ENCODE measurements at places on chromosomes 12 and 14. TPM values are rescaled to one million over a fixed set of nuclear protein-coding genes. Genes with fewer than 3 reads are reported as not detected.

SLC17A8 gene
- not detected for total RNA-seq

GRCh38 chr12:31471051-31471450, 119.9 kb downstream of the DENND5B start:
- no peak for DNase-seq

- no peak for DNase-seq
These were observed 18.9 kb upstream of the POC1B start for GRCh38 chr12:89544681-89545184.

GRCh38 chr12:58995666-58996363, 75.5 kb upstream of the LRIG3 start:
- DNase-seq, result no peak

SIX4 gene
- 12.0 TPM for total RNA-seq

DNA sequence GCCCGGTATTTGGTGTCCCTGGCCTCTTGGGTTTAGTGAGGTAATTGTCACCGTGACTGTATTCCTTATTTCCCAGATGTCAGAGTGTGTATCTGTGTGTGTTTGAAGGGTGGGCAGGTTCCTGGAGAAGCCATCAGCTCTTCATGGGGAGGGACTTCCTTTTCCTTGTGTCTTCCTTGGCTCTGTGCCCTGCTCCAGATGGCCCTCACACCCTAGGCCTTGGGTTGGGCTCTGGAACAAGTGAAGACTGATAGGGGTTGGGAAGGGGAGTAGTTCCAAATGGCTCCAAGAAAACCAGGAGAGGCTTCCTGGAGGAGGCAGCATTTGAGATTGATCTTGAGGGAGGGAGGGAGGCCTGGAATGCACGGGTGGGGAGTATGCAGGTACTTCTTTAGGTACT, 43.8 kb upstream of the PRIMA1 start:
- DNase-seq, result no peak

MYH7 gene
- not detected for total RNA-seq

PKP2 gene
- 84.4 TPM for total RNA-seq

- DNase-seq, result no peak
These were observed 33.0 kb downstream of the RDH12 start for GRCh38 chr14:67734675-67735074.

DNA sequence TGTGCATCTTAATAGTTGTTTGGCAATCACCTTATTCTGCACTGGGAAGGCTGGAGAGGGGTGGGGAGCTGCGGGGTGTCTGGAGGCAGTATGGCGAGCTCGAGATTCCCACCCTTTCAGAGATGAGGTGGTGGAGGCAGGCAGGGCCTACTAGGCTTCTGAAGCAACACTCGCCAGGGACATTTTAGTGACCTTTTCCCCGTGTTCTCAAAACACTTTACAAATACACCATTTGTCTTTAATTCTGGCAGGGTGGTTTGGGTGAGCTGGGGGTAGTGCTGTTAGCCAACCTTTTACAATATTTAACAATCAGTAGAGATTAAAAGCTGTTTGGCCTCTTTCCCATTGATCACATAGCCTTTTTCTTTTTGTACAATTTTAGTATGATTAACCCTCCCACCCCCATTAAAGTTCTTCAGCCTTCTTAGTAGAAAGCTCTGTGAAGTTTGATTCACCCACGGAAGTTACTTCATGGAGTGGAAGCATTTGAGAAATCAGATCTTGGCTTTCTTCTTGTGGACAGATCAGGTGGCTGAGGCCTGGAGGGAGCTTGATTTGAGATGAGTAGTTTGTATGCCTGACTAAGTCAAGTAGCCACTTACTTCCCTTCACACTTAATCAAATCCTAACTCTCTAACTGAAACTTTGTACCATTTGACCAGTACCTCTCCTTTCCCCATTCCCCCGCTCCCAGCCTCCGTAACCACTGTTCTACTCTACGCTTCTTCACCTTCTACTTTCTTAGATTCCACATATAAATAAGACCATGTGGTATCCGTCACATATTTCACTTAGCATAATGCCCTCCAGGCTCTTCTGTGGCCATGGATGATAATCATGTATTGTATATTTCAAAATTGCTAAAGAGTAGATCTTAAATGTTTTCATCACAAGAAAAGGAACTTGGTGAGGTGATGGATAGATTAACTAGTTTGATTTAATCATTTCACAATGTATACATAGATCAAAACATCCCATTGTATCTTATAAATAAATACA, 41.0 kb downstream of the TRAF3 start:
- no peak for DNase-seq

DNA sequence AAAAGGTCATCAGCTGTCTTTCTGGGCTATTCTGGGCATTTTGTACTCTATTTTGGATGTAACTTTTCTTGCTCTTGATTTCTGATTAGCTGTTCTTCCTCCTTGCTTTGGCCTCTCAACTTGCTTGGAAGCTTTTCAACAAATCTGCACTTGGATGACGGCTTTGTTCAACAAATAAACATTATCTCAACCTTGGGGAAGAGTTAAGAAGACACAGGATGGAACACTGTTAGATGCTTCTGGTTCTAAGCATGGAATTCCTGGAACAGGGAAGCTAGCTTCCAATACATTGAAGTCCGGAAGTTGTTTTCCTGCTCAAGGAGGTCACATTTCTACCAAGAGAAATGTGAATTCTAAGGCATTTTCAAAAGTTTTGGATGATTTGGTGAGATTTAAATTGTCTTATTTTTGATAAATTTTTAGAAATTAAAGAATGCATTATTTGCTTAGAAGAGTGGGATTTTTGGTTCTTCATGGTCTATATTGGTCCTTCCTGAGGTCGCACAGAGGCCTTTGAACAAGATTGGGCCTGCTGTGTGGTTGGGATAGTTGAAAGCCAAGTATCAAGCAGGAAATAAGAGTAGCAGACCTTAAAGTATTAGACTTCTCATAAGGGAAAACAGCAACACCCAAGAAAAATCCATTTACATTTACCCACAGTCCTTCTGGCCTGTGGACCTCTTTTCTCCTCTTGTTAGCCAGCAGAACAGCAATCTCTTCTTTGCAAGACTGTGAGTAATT, 59.2 kb downstream of the PPFIBP1 start:
- DNase-seq, result peak; percentile 51

- DNase-seq, result no peak
These were observed 154.4 kb upstream of the DIO3 start for GRCh38 chr14:101406921-101407320.

SCFD1 gene
- total RNA-seq, result 71.6 TPM

DNA sequence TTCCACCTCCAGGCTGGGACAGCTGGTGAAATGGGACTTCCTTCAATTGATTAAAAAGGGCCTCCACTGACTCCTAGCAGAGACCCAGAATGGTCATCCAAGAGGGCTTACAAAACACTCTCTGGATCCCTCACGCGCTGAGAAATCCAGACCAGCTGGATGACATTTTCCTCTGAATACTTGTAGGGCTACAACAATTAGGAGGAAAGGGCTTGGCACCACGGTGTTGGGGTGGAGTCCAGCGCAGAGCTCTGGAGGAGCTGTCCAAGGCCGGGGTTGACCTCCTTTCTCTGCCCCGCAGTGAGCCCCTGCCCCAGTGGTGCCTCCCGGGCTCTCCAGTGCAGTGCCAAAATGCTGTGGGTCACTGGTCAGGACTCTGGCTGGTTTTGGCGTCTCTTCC, 189.0 kb upstream of the CCND2 start:
- no peak for DNase-seq

DNA sequence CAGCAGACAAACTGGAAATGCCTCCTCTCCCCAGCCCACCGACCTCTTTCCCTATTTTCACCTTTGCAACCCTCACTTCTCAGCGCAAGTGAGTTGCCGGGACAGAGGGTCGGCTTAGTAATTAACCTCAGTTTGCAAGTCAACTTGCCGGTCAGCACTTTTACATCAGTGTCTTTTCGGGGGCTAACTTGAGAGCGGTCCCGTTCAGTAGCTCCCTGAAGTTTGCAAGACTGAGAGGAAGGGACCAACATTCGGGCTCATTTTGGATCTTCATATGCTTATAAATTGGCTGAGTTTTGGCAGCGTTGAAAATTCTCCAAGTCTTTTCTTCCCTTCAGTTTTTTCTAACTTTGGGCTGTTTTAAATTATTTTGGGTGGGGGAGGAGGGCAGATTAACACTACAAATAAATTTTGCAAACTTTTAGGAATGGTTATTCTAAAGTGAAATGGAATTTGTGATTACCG, 846 bp downstream of the BRMS1L start:
- no peak for DNase-seq

DNA sequence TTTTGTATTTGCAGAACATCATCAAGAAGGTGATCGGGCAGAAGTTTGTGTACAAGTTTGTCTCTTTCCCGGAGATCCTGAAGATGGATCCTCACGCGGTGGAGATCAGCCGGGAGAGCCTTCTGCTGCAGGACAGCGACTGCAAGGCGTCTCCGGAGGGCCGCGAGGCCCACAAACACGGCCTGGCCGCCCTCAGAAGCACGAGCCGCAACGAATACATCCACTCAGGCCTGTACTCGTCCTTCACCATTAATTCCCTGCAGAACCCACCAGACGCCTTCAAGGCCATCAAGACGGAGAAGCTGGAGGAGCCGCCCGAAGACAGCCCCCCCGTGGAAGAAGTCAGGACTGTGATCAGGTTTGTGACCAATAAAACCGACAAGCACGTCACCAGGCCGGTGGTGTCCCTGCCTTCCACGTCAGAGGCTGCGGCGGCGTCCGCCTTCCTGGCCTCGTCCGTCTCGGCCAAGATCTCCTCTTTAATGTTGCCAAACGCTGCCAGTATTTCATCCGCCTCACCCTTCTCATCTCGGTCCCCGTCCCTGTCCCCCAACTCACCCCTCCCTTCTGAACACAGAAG, 52.8 kb downstream of the ELK3 start:
- DNase-seq, result no peak

- DNase-seq, result peak; percentile 69
These were observed 30.0 kb downstream of the SLC38A2 start for GRCh38 chr12:46342562-46343033.

METTL17 gene
- total RNA-seq, result 65.5 TPM

GRCh38 chr14:94405486-94405885, 17.1 kb upstream of the SERPINA1 start:
- no peak for DNase-seq

DNA sequence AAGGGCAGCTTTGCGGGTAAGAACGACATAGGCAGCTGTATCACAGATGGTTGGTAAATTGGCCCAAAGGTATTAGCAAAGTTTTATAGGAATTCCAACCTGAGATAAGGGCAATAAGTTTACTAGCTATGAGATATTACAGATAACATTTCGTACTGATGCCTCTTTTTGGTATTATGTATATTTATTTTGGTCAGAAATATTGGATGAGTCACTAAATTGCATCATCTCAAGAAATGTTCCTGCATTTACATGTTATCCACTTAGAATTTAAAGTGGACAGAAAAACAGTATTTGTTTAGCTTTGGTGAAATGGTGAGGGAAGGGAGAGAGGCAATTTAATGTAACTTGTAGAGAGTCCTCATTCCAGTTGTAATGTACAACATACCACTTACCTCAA, 65.1 kb upstream of the PZP start:
- no peak for DNase-seq

- DNase-seq, result no peak
These were observed 38.6 kb downstream of the SYNE2 start for GRCh38 chr14:63891148-63891975.

LTBR gene
- 112 TPM for total RNA-seq

DNA sequence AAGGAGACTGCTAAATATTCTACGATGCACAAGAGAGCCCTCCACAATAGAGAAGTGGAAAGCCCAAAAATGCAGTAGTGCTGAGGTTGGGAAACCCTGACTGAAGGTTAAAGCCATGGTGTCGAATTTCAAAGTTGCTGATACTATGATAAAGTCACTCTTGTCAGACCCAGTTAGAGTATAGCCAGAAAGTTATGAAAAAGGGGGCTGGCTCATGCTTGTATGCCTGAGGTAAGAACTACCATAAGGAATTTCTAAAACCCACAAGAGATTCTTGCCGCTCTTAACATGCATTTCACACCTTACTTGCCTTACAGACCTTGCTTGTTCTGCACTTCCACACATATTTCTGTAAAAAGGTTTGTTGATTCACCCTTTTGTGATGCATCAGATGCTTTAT, 184.6 kb downstream of the SLC6A15 start:
- peak; percentile 92 for DNase-seq

PROX2 gene
- total RNA-seq, result not detected

DNA sequence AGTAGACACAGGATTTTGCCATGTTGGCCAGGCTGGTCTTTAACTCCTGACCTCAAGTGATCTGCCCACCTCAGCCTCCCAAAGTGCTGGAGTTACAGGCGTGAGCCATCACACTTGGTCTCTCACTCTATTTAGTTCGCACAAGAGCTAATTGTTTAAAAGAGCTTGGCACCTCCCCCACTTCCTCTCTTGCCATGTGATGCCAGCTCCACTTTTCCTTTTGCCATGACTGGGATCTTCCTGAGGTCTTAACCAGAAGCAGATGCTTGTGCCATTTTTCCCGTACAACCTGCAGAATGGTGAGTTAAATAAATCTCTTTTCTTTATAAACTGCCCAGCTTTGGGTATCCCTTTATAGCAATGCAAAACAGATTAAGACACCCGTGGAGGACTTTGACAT, 200.1 kb upstream of the FRMD6 start:
- no peak for DNase-seq

- DNase-seq, result no peak
These were observed 14.8 kb upstream of the RIC8B start for GRCh38 chr12:106759526-106760183.

RBP5 gene
- not detected for total RNA-seq

FAM181A gene
- total RNA-seq, result not detected

PTGDR gene
- not detected for total RNA-seq

GRCh38 chr14:90255871-90256270, 482 bp upstream of the PSMC1 start:
- DNase-seq, result peak; percentile 22

- no peak for DNase-seq
These were observed 39.1 kb upstream of the GZMB start for GRCh38 chr14:24673059-24673458.

GRCh38 chr14:95515080-95515489, 1.4 kb downstream of the SYNE3 start:
- no peak for DNase-seq

SLC38A4 gene
- 0.49 TPM for total RNA-seq

NAB2 gene
- total RNA-seq, result 24.3 TPM

WDHD1 gene
- 30.0 TPM for total RNA-seq

NFATC4 gene
- 19.8 TPM for total RNA-seq

DNA sequence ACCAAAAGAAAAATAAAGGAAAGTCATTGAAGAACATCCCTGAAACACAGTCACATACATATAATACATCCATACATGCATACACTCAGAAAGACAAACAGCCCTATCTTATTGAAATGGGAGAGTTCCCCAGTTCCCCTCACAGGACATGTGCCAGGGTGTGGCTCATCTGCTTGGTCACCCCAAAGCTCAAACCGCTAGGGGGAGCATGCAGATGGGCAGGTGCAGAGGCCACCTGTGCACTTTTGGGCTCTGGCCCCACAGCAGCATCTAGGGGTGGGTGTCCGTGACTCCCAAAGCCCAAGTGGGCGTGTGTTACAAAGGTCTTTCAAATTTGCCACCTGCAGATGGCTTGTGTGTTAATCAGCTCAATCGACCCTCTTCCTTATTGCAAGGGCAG, 75.2 kb downstream of the CMAS start:
- no peak for DNase-seq

Data from foreskin keratinocyte (primary cell).